T-cell (primary cell): ENCODE measurements at places on chromosomes 13 and 19. TPM values are rescaled to one million over a fixed set of nuclear protein-coding genes. Genes with fewer than 3 reads are reported as not detected.
A peak's percentile ranks its signal among the peaks of the same experiment; 100 is the strongest.

- DNase-seq, result no peak
Measured at GRCh38 chr13:34506796-34507195, 435.3 kb upstream of the NBEA start.

- DNase-seq, result no peak
Measured at GRCh38 chr13:98710521-98710920, 42.0 kb downstream of the SLC15A1 start.

GRCh38 chr19:15948223-15949058 is at the start of gene OR10H4:
TSS of gene OR10H4 (plus strand) at chr19:15949008. CDS start at chr19:15949008, 0 bp downstream.
- no peak for DNase-seq

- DNase-seq, result peak; percentile 54
Measured at GRCh38 chr19:3604987-3605343, 1.7 kb downstream of the TBXA2R start.

DNA sequence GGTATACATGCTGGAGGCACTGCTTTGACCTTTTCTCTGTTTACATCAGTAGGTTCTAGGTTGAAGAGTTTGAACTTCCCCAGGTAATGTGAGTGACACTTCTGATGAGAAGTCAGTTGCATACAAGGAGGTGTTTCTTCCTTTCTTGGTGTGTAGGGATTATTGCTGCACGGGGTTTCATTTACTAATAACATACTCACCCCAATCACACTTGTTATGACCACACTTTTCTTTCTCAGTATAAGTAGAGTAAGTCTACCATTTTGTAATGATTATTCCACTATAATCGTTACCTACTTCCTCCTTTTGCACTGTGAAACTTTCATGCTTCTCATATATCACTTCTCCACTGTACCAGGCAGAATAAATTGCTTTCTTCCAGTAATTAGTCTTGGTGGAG is 138.0 kb downstream of the TNFSF13B start:
- DNase-seq, result no peak

- DNase-seq, result peak; percentile 27
Measured at GRCh38 chr19:10517760-10518443, 655 bp upstream of the S1PR5 start.

DNA sequence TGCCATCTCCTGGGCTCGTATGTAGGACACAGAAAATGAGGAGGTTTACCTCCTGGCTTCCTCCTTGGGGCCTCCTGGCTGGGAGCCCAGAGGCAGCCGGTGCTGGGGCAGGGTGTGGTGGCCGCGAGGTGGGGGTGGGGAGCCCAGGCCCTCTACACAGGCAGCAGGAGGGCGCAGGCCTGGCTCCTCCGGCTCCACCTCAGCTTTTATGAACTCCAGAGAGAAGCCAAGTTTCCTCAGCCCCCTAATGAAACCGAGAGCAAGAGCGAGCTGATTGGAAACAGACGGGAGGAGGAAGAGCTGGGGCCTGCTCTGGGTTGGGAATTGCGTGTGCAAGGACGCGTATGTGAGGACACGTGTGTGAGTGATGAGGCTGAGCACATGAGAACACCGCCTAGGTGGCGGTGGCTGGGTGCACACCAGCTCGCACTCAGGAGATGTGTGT is 23.1 kb downstream of the LYL1 start:
- no peak for DNase-seq

- DNase-seq, result no peak
Measured at GRCh38 chr19:10288662-10289166, 1.0 kb upstream of the ICAM5 start.

KLK15 gene
- total RNA-seq, result not detected

VSTM2B gene
- not detected for total RNA-seq

TEKTIP1 gene
- 10.3 TPM for total RNA-seq
